ENCODE measurements at places on chromosomes 6 and 20.

GRCh38 chr20:56916345-56916622 lies 287.2 kb downstream of the TFAP2C start:
- no peak for DNase-seq

- DNase-seq = no peak
Observed at GRCh38 chr20:21510414-21511384, 3.2 kb downstream of the NKX2-2 start.

GRCh38 chr6:26126394-26127235 lies 39.4 kb downstream of the HFE start:
- no peak for DNase-seq

GRCh38 chr20:59667981-59668515 lies 63.7 kb downstream of the PHACTR3 start:
- DNase-seq = no peak

- no peak for DNase-seq
Observed at GRCh38 chr6:18165751-18166150, 10.5 kb downstream of the KDM1B start.

GRCh38 chr6:215335-216034 lies 76.8 kb upstream of the DUSP22 start:
- peak; percentile 10 for DNase-seq

- DNase-seq = peak; percentile 70
Observed at GRCh38 chr6:21999012-21999528, 297.8 kb downstream of the PRL start.

GRCh38 chr6:116366740-116367275 lies 3.9 kb upstream of the DSE start:
- no peak for DNase-seq

- DNase-seq = peak; percentile 33
Observed at GRCh38 chr6:44967481-44967880, 360.6 kb upstream of the RUNX2 start.

DNA sequence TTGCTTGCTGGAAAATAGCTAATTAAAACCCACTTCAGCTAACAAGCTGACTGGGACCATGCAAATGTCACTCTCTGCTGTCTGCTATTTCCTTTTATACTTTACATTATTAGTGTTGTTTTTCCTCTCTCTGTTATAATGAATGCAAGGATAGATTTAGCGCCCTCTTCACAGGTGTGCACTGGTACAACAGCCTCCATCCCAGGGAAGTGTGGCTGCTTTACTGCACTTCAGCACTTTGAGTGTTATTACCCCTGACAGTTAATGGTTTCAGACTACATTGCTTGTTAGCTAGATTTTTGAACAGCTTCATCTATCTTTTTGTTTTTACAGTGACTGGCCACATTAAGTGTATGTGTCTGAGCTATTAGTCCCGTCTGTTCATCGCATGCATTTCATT lies 405.7 kb downstream of the RNF144B start:
- DNase-seq = no peak

DNA sequence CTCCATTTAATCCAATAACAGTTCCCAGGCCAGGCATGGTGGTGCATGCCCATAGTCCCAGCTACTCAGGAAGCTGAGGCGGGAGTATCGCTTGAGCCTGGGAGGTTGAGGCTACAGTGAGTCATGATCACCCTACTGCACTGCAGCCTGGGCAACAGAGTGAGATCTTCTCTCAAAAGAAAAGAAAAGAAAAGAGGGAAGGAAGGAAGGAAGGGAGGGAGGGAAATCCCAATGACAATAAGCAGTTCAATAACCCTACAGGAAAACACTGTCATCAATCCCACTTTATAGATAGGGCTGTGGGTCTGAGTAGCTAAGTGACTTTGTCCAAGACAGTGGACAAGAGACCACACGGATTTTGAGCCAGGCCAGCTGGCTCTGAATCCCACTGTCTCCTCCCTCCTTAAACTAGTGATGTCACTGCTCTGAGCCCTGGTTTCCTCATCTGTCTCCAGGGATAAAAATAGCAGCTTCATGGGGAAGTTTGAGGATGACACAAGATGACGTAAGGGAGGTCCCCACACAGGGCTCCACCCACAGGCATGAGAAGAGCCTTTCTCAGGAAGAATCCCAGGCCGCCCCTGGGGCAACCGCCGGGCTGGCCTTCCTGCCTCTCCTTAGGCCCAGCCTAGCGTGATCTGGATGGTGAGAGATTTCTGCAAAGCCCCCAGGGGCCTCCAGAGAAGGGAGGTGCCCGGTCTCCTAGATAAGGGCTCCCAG lies 7.2 kb upstream of the TRIB3 start:
- DNase-seq = peak; percentile 87

DNA sequence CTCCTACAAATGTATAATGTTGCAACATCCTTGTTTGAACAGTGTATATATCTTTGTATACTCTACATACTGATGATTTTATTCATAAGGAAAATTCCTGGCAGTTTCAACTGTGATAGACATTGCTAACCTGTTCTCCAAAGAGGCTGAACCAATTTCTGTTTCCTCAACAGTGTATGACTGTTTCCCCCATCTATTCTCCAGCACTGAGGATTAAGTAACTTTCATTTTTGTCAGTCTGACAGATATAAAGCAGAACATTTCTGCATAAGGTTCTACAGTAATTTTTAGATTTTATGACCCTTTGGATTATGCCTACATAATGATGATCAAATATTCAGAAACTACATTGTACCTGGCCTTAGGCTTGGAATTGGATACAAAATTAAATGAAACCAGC lies 9.9 kb downstream of the PPP1R16B start:
- DNase-seq = no peak

GRCh38 chr6:159788276-159788675 lies 1.1 kb downstream of the TCP1 start:
- DNase-seq = no peak

DNA sequence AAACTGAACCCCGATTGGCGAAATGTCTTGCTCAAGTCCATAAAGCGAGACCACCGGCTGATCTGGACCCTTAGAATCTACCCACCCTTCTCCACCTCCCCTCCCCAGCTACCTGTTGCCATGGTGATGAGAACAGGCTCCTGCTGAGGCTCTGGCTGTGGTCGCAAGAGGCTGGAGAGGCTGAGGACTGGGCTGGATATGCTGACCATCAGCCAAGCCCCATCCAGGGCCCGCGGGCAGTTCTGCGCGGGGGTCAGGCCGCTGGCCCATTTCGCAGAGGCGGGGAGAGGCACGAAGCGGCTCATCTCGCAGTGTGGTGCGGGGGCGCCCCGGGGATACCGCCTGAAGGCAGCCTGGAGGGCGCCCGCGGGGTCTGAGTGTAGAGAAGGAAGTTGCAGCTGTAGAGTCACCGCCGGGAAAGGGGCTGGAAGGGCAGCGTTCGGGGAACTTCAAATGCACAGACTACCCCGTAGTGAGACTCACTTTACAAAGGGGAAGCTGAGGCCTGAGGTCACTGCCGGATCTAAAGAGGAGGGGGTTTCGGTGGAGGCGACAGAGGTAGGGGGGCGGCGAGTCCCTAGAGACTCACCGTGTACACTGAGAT lies 671 bp downstream of the TAPBP start:
- DNase-seq = no peak

GRCh38 chr6:28553986-28554881 lies 28.6 kb downstream of the GPX5 start:
- no peak for DNase-seq

DNA sequence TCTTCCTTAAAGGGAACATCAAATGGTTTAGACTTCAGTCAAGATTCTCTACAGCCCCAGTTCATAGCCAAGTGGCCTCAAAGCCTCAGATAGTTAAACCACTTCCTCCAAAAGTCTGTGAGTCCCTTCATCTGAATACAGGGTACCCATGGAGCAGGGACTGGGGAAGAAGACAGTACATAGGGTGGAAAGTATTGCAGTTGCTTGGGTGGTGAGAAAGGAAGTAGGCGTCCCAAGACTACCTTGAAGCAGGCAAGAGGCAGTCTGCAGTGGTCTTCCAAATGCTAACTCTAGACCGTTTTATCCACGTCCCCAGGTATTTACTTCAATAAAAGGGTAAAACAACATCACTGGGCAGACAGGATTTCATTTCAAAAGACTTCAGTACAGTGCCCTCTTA lies 2.0 kb downstream of the FYN start:
- no peak for DNase-seq

DNA sequence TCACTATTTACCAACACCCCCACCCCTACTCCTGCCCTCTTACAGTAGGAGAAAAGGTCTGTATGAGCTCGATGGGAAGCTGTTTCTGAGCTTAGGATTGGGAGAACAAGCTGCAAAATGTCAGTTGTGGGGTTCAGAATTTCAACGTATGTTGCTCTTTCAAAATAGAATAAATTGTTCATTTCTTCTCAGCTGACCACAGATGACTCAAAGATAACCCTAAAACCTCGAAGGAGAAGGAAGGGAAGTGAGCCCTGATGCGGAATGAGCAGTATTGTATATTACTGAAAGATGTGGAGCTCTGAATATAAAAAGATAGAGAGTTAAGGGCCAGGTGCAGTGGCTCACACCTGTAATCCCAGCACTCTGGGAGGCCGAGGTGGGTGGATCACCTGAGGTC lies 35.9 kb upstream of the MYLIP start:
- DNase-seq = no peak

DNA sequence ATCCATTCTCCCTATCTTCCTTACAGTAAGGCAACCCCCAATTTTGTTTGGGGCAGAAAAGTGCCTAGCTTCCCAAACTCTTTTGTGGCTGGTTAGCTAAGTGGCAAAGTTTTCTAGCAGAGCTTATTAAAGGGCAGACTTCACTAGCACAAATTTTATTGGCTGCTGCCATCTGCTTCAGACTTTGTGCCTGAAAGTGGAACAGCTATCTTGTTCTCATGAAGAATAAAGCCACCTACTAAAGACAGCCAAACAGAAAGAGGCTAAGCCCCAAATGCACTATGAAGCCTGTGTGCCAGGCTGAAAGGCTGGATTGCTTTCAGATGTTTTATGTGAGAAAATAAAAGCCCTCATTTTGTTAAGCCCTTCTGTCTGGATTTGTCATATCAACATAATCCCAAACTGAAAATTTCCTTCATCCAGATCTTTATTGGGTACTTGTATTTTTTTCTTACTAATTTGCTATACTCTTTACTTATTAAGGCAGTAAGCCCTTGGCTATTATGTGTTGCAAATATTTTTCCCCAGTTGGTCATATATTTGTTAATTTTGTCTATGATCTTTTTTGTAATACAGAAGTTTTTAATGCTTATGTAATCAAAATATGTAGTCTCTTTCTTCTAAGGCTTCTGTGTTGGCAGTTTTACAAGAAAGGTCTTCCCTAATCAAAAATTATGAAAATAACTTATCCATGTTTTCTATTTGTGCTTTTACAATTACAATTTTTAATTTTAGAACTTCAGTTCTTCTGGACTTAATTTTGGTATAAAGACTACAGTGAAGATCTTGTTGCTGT lies 191.1 kb downstream of the TASP1 start:
- no peak for DNase-seq

DNA sequence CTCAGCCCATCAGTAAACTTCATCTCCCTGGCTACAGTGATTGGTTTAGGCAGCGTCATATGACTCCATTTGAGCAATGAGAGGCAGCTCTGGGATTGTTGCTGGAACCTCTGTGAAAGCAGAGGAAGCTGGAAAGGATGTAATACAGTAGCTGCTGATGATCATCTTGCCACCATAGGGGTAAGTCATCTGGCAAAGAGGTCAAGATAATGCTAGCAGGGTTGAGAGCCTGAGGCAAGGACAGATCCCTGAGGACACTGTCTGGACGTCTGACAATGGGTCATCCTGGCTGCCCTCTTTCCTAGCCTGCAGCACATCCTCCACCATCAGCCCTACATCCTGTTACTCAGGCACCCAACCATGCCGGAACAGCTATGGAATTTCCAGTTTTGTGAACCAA lies 25.5 kb upstream of the FKBP1A start:
- peak; percentile 48 for DNase-seq

DNA sequence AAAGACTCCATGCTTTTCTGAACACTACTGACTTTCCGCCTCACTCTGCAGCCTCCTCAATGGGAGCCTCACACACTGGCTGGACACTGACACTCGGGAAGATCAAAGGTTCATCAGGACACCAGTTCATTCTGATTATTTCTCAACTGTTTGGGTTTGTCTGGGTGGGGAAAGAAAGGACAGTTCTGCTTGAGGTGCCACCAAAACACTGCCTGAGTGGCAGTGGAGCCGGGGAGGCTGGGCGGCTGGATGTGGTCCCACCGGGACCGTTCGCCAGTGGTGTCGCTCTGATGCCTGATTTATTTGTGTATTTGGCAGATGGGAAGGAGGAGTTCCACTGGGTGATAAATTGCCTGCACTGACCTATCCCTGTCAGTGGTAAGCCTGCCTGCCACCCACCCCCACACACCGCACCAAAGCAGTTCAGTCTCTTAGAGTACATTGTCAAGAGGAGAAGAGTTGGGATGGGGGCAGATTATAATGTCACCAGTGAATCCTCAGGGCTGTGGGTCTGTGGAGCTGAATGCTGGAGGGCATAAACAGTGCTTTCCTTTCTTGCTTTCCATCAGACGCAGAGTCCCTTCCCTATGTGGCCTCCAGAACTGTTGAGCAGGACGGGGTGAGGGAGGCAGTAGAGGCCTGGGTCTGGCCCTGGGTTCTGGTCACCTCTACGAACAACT lies 49.8 kb downstream of the EDN1 start:
- no peak for DNase-seq

- peak; percentile 17 for DNase-seq
Observed at GRCh38 chr6:136226027-136226673, 24.0 kb downstream of the MTFR2 start.

- no peak for DNase-seq
Observed at GRCh38 chr6:13116155-13116554, 212.2 kb downstream of the TBC1D7 start.

DNA sequence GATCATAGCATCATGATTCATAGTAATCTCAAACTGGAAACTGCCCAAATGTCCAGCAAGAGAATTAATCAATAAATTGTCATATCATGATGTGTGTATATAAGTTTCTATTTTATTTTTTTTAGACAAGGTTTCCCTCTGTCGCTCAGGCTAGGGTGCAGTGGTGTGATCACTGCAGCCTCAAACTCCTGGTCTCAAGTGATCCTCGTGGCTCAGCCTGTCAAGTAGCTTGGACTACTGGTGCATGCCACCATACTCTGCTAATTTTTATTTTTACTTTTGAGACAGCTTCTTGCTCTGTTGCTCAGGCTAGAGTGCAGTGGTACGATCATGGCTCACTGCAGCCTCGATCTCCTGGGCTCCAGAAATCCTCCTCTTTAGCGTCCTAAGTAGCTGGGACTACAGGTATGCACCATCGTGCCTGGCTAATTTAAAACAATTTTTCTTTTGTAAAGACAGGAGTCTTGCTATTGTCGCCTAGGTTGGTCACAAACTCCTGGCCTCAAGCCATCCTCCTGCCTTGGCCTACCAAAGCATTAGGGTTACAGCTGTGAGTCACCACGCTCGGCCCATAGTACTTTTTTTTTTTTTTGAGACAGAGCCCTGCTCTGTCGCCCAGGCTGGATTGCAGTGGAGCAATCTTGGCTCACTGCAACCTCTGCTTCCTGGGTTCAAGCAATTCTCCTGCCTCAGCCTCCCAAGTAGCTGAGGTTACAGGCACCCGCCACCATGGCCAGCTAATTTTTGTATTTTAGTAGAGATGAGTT lies 8.7 kb upstream of the ATRN start:
- DNase-seq = no peak
